ENCODE measurements at places on chromosomes 13 and 19.

GRCh38 chr19:55341171-55341588 is 1.5 kb downstream of the KMT5C start:
- peak overlapping the region; percentile 90 for H3K4me3 ChIP-seq
- peaks cover 17% of the 10 kb centered on the region for H3K27me3 ChIP-seq
- H3K36me3 ChIP-seq: peaks cover 21% of the 10 kb centered on the region
- peak overlapping the region; percentile 91 for H3K27ac ChIP-seq
- peaks cover 26% of the 10 kb centered on the region for H3K4me1 ChIP-seq

- no peak overlapping the region for H3K27ac ChIP-seq
- H3K4me1 ChIP-seq: no peaks in the 10 kb centered on the region
- no peaks in the 10 kb centered on the region for H3K27me3 ChIP-seq
- H3K36me3 ChIP-seq: peaks cover 3% of the 10 kb centered on the region
- H3K4me3 ChIP-seq: no peak overlapping the region
These were observed 91.9 kb downstream of the ZNF431 start for GRCh38 chr19:21233691-21234090.

DNA sequence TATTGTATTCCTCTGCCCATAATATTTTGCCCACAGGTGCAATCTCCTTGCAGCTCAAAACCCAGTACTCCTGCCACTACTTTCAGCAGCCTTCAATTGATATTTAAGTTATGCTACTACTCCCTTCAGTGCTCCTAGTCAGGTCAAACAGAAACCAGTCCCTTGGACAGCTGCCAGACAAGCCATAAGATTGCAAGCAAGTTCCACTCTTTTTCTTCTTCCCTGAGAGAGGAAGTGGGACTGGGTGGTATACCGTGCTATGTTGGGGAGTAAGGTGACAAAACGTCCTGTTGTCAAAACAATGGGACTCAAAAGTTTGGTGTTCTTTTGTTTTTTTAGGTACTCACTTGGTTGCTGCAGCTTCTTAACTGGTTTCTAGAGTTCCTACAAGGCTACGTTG is 63.1 kb upstream of the FRY start:
- no peaks in the 10 kb centered on the region for H3K36me3 ChIP-seq
- no peak overlapping the region for H3K27ac ChIP-seq
- peaks cover 26% of the 10 kb centered on the region for H3K4me1 ChIP-seq
- no peak for DNase-seq

GRCh38 chr19:55537741-55538111 is 793 bp upstream of the SBK2 start:
- no peaks in the 10 kb centered on the region for H3K36me3 ChIP-seq
- no peaks in the 10 kb centered on the region for H3K4me1 ChIP-seq
- no peak overlapping the region for H3K27ac ChIP-seq
- H3K27me3 ChIP-seq: peaks cover 8% of the 10 kb centered on the region
- no peak for DNase-seq

- peaks cover 8% of the 10 kb centered on the region for H3K4me1 ChIP-seq
- H3K36me3 ChIP-seq: no peaks in the 10 kb centered on the region
- DNase-seq: no peak
- no peak overlapping the region for H3K4me3 ChIP-seq
- H3K27ac ChIP-seq: no peak overlapping the region
- H3K27me3 ChIP-seq: peaks cover 6% of the 10 kb centered on the region
These were observed 8.2 kb downstream of the GPC5 start for GRCh38 chr13:91406619-91407018.

DNA sequence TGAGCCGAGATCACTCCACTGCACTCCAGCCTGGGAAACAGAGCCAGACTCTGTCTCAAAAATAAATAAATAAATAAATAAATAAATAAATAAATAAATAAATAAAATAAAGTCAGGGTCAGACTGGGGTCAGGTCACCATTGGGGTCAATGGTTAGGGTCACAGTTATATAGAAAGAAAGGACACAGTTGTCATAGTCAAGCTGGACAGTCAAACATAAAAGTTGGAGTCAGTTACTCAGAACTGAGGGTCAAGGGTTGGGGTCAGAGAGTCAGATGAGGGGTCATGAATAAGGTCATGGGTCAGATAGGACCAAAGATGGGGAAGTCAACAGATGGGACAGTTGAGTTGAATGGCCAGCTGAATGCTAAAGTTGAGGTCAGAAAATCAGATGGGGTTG is 16.7 kb upstream of the EPOR start:
- H3K4me1 ChIP-seq: peaks cover 2% of the 10 kb centered on the region
- no peak overlapping the region for H3K27ac ChIP-seq
- DNase-seq: no peak
- H3K4me3 ChIP-seq: no peak overlapping the region
- H3K36me3 ChIP-seq: no peaks in the 10 kb centered on the region

DNA sequence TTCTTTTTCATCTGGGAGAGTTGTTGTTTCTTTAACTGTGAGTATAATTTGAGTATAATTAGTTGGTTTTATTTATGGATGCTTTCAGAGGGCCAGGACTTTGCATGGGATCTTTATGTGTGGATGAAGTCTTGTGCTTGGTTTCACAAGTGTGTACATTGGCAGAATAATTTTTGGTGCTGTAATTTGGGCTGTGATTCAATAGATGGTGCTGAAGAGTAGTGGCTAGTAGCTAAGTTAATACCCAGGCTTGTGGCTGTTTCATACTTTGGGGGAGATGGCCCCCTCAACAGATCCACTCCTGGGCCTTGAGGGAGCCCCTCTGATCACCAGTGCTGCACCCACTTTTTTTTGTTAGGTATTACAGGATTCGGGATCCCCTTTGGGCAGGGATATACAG is 1142.4 kb downstream of the SLITRK1 start:
- H3K27me3 ChIP-seq: no peaks in the 10 kb centered on the region
- no peak overlapping the region for H3K4me3 ChIP-seq

Measured in stimulated activated naive B cell treated with anti-CD40 and anti-IgM and Interleukin-4, amounts not matched to agents 10 μg/mL and 1 μg/mL and 100 μg/mL, for 72 hours (primary cell).